ENCODE measurements at places on chromosomes 3 and 15. TPM values are rescaled to one million over a fixed set of nuclear protein-coding genes. Genes with fewer than 3 reads are reported as not detected.

MAGEL2 gene
- 7.6 TPM for total RNA-seq

- peaks cover 45% of the 10 kb centered on the region for H3K4me1 ChIP-seq
- peak; percentile 66 for DNase-seq
- H3K36me3 ChIP-seq: no peaks in the 10 kb centered on the region
- no peak overlapping the region for H3K4me3 ChIP-seq
These were observed 118.5 kb upstream of the LMOD3 start for GRCh38 chr3:69240651-69241568.

DNA sequence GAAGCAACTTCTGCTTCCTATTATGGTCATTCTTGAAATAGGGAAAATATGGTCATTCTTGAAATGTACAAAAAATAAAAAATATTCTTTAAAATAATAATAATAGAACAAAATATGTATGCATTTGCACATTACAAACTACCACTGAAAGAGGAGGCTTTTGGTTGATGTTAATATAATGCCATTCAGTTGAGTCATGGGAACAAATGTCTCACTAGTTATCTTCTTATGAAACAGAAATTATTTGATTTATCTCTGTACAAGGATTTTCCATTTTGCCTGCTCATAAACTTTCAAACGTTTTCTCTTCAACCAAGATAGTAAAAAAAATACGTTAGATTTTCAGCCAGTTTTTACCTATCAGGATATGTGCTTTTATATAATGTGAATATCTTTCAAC, 1662.7 kb downstream of the OTOL1 start:
- H3K4me3 ChIP-seq: no peak overlapping the region
- H3K27ac ChIP-seq: no peak overlapping the region
- H3K27me3 ChIP-seq: no peaks in the 10 kb centered on the region
- H3K4me1 ChIP-seq: no peaks in the 10 kb centered on the region
- H3K36me3 ChIP-seq: no peaks in the 10 kb centered on the region
- DNase-seq: no peak

ERICH6 gene
- total RNA-seq: 0.18 TPM

DNA sequence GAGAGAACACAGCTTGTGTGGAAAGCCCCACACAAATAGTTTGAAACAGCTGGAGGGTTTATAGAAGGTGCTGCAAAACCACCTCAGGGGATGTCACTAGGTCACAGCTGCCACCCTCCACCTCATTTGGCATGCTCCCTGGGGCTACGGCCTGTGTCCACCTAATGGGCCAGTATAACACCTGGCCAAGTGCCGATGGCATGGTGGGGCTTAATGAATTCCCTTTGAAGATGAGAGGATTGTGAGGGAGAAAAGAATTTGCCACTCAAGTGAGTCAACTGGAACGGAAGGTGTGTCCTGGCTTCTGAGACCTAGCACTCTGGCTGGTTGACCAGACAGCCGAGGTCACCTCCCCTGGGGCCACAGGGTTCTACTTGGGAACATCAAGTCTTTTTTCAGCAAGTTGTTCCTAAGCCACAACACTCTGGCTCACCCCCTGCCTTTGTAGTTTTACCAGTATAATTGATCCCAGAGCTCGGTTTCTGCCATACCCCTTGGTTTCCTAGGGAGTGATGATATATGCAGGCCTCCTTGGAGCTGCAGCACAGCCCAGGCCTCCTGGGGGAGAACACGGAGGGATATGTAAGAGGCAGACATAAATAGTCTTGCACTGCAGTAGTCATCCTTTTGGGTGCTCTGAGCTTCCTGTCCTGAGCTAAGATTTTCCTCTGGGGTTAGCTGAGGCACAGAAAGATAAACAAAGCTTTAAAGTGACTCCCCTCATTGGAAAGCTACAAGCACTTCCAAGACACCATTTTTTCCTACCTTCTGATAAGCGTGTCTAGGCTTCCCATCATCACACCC, 178.2 kb upstream of the LPP start:
- H3K27me3 ChIP-seq: peaks cover 3% of the 10 kb centered on the region
- no peaks in the 10 kb centered on the region for H3K36me3 ChIP-seq
- no peak overlapping the region for H3K27ac ChIP-seq

XIRP1 gene
- total RNA-seq: 315 TPM

GRCh38 chr3:15512166-15512565, 9.3 kb downstream of the COLQ start:
- H3K27me3 ChIP-seq: no peaks in the 10 kb centered on the region
- peak; percentile 96 for DNase-seq
- no peaks in the 10 kb centered on the region for H3K36me3 ChIP-seq
- no peak overlapping the region for H3K4me3 ChIP-seq

- H3K27me3 ChIP-seq: no peaks in the 10 kb centered on the region
- H3K4me1 ChIP-seq: no peaks in the 10 kb centered on the region
- no peak overlapping the region for H3K27ac ChIP-seq
- no peaks in the 10 kb centered on the region for H3K36me3 ChIP-seq
- H3K4me3 ChIP-seq: no peak overlapping the region
These were observed 26.7 kb upstream of the STAG1 start for GRCh38 chr3:136778865-136779264.

GRCh38 chr15:38069511-38070011, 135.1 kb downstream of the TMCO5A start:
- DNase-seq: peak; percentile 80
- no peak overlapping the region for H3K4me3 ChIP-seq
- H3K4me1 ChIP-seq: peaks cover 48% of the 10 kb centered on the region
- no peak overlapping the region for H3K27ac ChIP-seq

GRCh38 chr3:36302626-36303025, 77.7 kb upstream of the STAC start:
- no peak overlapping the region for H3K4me3 ChIP-seq
- H3K27ac ChIP-seq: no peak overlapping the region
- H3K4me1 ChIP-seq: no peaks in the 10 kb centered on the region
- H3K27me3 ChIP-seq: no peaks in the 10 kb centered on the region
- H3K36me3 ChIP-seq: no peaks in the 10 kb centered on the region
- DNase-seq: no peak

DNAH12 gene
- total RNA-seq: 0.57 TPM

PPARG gene
- total RNA-seq: 0.32 TPM

LXN gene
- 9.8 TPM for total RNA-seq

CELSR3 gene
- total RNA-seq: 5.9 TPM

- no peak overlapping the region for H3K27ac ChIP-seq
- no peak overlapping the region for H3K4me3 ChIP-seq
- no peaks in the 10 kb centered on the region for H3K36me3 ChIP-seq
- DNase-seq: no peak
- H3K4me1 ChIP-seq: peaks cover 7% of the 10 kb centered on the region
- no peaks in the 10 kb centered on the region for H3K27me3 ChIP-seq
These were observed 1045.0 kb downstream of the FHIT start for GRCh38 chr3:60206206-60206605.

COL6A5 gene
- not detected for total RNA-seq

GRCh38 chr3:141373768-141374526, 5.6 kb downstream of the ZBTB38 start:
- peaks cover 5% of the 10 kb centered on the region for H3K4me1 ChIP-seq
- H3K4me3 ChIP-seq: no peak overlapping the region
- no peaks in the 10 kb centered on the region for H3K36me3 ChIP-seq
- no peaks in the 10 kb centered on the region for H3K27me3 ChIP-seq
- no peak for DNase-seq
- no peak overlapping the region for H3K27ac ChIP-seq

- H3K4me1 ChIP-seq: no peaks in the 10 kb centered on the region
- H3K4me3 ChIP-seq: no peak overlapping the region
- H3K36me3 ChIP-seq: no peaks in the 10 kb centered on the region
- no peak overlapping the region for H3K27ac ChIP-seq
- no peak for DNase-seq
These were observed 22.6 kb upstream of the EHHADH start for GRCh38 chr3:185276415-185276814.

DNA sequence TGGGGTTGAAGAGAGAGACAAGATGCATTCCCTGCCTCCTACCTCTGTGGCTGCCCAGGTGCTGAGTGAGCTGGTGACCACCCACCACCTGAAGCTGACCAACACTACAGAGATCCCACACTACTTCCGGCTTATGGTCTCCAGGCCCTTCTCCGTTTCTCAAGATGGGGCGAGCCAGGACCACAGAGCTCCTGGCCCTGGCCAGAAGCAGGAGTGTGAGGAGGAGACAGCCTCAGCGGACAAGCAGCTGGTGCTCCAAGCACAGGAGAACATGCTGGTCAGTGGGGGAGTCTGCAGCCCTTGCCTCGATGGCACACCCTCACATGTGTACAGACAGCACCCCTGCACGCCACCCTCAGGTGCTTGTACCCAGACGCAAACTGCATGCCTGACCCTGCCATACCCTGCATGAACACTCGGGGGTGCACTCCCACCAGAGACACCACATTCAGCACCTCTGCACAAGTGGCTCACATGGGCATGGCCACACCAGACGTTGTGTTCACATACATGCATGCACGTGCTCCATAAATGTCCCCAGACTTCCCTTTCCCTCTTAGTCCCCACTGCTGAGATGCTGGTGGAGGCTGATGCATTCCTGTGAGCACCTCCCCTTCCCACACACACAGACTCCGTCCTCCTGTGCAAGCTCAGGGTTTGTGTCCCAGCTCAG, 19.0 kb downstream of the ACAA1 start:
- no peaks in the 10 kb centered on the region for H3K4me1 ChIP-seq
- DNase-seq: peak; percentile 32
- no peaks in the 10 kb centered on the region for H3K27me3 ChIP-seq
- no peak overlapping the region for H3K4me3 ChIP-seq
- H3K36me3 ChIP-seq: peaks cover 3% of the 10 kb centered on the region

CFAP161 gene
- total RNA-seq: not detected

- no peaks in the 10 kb centered on the region for H3K27me3 ChIP-seq
- no peak overlapping the region for H3K4me3 ChIP-seq
- H3K4me1 ChIP-seq: no peaks in the 10 kb centered on the region
- H3K27ac ChIP-seq: no peak overlapping the region
- H3K36me3 ChIP-seq: no peaks in the 10 kb centered on the region
- DNase-seq: no peak
These were observed 14.7 kb upstream of the SYN2 start for GRCh38 chr3:11989383-11990038.

IL17RD gene
- 110 TPM for total RNA-seq

PLA2G4D gene
- total RNA-seq: 0.03 TPM

FETUB gene
- total RNA-seq: not detected

NLGN1 gene
- total RNA-seq: 10.9 TPM

SLC28A1 gene
- total RNA-seq: 0.24 TPM

SUCNR1 gene
- 0.11 TPM for total RNA-seq

- peak; percentile 59 for DNase-seq
- peaks cover 14% of the 10 kb centered on the region for H3K4me1 ChIP-seq
These were observed 57.9 kb upstream of the CTXND1 start for GRCh38 chr15:80309769-80310384.

CILP gene
- 0.32 TPM for total RNA-seq

ZBTB47 gene
- 20.0 TPM for total RNA-seq

DNA sequence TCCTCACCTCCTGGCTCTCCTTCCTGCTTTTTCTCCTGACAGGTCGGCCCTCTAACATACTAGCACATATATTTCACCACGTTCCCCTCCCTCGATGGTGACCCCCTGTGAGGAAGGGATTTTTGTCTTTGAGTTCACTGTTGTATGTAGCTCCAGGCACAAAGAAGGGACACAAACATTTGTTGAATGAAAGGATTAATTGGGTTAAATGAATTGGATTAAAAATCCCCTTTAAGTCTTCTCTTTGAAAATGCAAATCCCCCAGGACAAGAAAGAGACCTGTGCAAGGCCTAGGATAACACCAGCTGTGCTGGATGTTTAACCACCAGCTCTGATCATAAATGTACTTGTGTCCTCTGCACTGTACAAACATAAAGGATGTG, 3.3 kb downstream of the CALML4 start:
- H3K36me3 ChIP-seq: no peaks in the 10 kb centered on the region
- no peaks in the 10 kb centered on the region for H3K27me3 ChIP-seq
- no peak for DNase-seq
- no peak overlapping the region for H3K4me3 ChIP-seq
- H3K27ac ChIP-seq: no peak overlapping the region
- H3K4me1 ChIP-seq: peaks cover 21% of the 10 kb centered on the region

DNA sequence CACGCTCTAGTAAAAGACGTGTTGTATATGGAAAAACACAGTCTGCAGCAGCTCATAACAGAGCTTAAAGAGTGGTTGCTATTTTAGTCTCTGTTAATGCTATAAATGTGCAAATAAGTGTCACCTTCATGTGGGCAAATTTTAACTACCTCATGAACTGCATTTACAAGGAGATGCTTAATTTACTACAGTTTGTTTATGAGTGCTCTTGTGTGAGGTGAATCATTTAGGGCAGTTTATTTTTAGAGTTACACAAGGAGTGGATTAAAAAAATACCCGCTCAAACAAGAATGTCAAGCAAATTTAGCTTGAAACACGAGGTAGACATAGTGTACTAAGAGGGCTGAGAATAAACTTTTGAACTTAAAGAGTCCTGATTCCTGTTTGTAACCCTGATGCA, 579.0 kb downstream of the MFSD1 start:
- H3K4me3 ChIP-seq: no peak overlapping the region
- no peak for DNase-seq
- peaks cover 6% of the 10 kb centered on the region for H3K4me1 ChIP-seq

DNA sequence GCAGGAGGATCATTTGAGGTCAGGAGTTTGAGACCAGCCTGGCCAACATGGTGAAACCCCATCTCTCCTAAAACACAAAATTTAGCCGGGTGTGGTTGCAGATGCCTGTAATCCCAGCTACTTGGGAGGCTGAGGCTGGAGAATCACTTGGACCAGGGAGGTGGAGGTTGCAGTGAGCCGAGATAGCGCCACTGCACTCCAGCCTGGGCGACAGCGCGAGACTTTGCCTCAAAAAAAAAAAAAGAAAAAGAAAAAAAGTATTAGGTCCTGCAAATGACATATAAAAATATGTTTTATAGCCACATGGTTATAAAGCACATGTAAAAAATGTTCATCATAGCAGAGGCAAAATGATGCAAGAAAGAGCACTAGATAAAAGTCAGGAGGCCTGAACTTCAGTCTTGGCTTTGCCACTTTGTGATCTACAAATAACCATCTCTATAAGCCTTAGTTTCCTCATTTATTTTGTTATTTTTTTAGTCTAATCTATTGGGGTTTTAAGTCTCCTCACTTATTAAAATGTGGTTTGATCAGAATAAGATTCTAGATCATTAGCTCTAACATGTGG, 4.9 kb downstream of the SLC12A6 start:
- H3K4me1 ChIP-seq: peaks cover 40% of the 10 kb centered on the region
- no peak overlapping the region for H3K4me3 ChIP-seq
- H3K27me3 ChIP-seq: no peaks in the 10 kb centered on the region

GRCh38 chr15:92705764-92706163, 50.2 kb upstream of the FAM174B start:
- H3K36me3 ChIP-seq: no peaks in the 10 kb centered on the region
- H3K27ac ChIP-seq: no peak overlapping the region
- no peak overlapping the region for H3K4me3 ChIP-seq
- no peaks in the 10 kb centered on the region for H3K27me3 ChIP-seq
- no peaks in the 10 kb centered on the region for H3K4me1 ChIP-seq

All from cardiac muscle cell (in vitro differentiated cells and primary cell).